Activated CD4-positive, alpha-beta memory T cell treated with anti-CD3 and anti-CD28 coated beads for 36 hours (primary cell): ENCODE measurements at places on chromosomes 4 and X. TPM values are rescaled to one million over a fixed set of nuclear protein-coding genes. Genes with fewer than 3 reads are reported as not detected.

Gene RPS6KA3
- total RNA-seq, result 51.8 TPM

GRCh38 chr4:2996415-2996814 lies 33.0 kb downstream of the GRK4 start:
- DNase-seq, result no peak

GRCh38 chrX:28659269-28659668 lies 72.0 kb downstream of the IL1RAPL1 start:
- DNase-seq, result no peak

DNA sequence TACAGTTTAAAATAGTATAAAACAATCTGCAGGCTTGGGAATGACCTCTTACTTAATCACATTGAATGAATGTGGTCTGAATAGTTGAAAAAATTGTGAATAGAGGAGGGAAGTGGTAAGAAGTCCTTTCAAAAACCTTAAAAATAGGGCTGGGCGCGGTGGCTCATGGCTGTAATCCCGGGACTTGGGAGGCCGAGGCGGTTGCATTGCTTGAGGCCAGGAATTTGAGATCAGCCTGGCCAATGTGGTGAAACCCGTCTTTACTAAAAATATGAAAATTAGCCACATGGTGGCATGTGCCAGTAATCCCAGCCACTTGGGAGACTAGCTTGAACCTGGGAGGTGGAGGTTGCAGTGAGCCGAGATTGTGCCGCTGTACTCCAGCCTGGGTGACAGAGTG lies 36.5 kb downstream of the HERC3 start:
- no peak for DNase-seq

DNA sequence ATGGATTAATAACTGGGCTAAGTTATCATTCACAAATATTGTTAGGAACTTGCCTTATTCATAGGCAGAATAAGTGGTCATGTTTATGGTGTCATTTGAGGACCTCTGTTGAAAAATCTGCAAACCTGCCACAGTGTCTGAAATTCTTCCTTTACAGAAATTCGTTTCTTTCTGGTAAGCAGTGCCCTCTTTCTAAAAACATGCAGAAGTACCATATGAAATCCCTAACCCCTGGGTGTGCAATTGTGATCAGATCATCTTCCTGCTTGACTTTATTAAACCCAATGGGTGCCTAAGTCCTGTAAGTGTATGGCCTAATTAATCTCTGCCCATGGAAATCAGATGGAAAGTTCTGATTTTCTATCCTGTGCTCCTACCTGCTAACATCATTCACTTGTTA lies 4.4 kb upstream of the HTATSF1 start:
- no peak for DNase-seq

- DNase-seq, result no peak
Measured at GRCh38 chrX:46577221-46578005, 3.8 kb downstream of the CHST7 start.

DNA sequence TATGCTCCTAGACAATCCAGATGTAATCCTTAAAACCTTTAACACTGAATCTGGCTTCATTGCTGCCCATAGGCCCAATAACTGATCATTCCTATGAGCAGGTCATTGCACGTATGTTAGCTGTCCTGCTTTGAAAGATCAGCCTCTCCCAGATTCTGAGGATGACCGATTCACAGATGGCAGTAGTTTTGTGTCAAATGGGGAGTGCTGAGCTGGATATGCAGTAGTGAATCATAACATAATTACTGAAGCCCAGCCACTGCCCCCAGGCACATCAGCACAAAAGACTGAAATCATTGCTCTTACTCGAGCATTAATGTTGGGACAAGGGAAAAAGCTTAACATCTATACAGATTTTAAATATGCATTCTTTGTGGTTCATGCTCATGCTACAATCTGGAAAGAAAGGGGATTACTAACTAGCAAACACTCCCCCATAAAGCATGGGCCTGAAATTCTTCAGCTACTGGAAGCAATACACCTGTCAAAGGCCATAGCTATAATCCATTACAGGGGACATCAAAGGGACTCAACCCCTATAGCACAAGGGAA lies 16.4 kb upstream of the ZNF280C start:
- DNase-seq, result no peak

DNA sequence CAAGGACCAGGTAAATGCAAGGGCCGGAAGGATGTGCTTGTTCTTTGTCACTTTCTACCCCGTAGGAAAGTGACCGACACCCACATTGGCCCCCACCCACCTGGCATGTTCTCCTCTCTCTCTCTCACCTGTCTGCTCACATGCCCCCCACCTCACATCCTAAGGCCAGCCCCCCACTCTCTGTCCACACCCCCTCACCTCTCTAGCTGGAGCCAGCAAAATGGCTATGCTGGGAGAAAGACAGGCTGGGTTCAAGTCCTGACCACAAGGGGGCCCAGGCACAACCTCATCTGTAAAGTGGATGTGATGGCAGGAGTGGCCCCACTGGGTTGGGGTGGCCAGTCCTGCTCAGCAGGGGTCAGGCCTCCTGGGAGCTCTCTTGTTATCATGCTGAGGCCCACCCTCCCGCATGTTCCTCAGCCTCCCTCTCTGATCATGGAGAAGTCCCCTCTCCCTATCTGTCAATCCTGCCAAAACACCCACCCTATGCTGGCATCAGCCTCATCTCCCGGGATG lies 1.7 kb upstream of the PPP2R2C start:
- no peak for DNase-seq

Gene SCRG1
- not detected for total RNA-seq

DNA sequence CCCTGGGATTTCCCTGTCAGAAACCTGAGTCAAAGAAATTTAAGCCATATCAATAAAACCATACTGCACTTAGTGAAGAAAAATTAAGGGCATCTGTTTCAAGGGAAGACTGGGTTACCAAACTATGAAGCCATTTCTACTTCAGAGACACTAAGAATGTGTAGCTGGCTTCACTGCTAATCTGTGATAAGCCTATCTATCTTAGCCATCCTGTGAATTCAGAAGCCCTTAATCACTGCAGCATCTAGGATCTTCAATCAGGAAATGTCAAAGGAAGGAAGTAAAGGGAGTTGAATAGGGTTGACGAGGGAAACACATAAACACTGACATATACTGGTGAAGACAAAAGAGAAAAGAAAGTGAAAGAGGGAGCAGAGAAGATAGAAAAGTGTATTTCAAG lies 777.6 kb upstream of the DIAPH2 start:
- DNase-seq, result no peak

Gene MTMR8
- 5.8 TPM for total RNA-seq

Gene PRDX4
- 59.8 TPM for total RNA-seq

GRCh38 chr4:89998469-89999011 lies 103.9 kb downstream of the MMRN1 start:
- DNase-seq, result no peak

GRCh38 chr4:60461551-60461950 lies 738.6 kb upstream of the ADGRL3 start:
- no peak for DNase-seq

DNA sequence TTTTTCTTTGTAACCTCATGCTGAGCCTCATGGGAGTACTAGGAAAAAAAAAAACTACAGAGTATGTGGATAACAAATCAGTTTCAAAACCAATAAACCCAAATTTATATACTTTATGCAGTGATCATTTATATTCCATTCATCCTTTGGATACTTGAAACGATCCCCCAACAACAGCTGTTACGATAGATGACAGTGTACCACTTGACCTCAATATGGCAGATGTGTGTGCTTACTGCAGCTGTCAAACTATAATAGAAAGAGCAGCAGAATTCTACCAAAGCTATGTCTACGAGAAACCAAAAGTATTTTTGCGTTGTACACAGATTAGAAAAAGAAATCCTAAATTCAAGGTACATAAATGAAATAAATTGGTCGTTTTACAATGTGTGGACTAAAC lies 337.8 kb downstream of the PDGFC start:
- no peak for DNase-seq

GRCh38 chr4:52729586-52729985 lies 21.6 kb downstream of the ERVMER34-1 start:
- DNase-seq, result no peak
